Mesothelial cell of epicardium (in vitro differentiated cells): ENCODE measurements at places on chromosomes 11 and 22. TPM values are rescaled to one million over a fixed set of nuclear protein-coding genes. Genes with fewer than 3 reads are reported as not detected.

GDPD4 gene
- total RNA-seq = not detected in 3 replicates

- H3K27me3 ChIP-seq = no peaks in the 10 kb centered on the region
- no peak overlapping the region for H3K4me3 ChIP-seq
- no peak for DNase-seq
- peak overlapping the region; percentile 89 for H3K27ac ChIP-seq
Measured at GRCh38 chr11:9210922-9211320, 54.2 kb downstream of the DENND5A start.

- H3K27me3 ChIP-seq = peaks cover 57% of the 10 kb centered on the region
- no peak overlapping the region for H3K4me3 ChIP-seq
- H3K27ac ChIP-seq = no peak overlapping the region
Measured at GRCh38 chr11:71391796-71392195, 56.4 kb downstream of the DHCR7 start.

DNA sequence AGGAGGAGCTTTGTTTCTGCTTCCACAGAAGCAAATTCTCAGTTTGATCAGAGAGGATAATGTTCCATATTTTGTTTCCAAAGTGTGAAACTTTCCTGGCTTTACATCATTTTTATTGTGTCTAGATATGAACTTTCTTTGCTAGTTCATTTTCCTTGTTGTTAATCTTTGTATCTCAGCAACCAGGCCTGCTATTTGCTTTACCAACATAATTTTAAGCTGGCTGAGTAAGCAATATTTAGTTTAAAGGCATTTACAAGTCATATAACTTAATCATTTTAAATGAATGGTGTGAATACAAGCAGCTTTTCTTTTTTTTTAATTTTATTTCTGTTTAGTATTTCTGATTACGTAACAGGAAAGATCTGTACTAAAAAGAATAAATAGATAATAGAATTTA is 15.2 kb downstream of the NUCB2 start:
- H3K4me3 ChIP-seq = no peak overlapping the region
- H3K27ac ChIP-seq = no peak overlapping the region
- H3K27me3 ChIP-seq = no peaks in the 10 kb centered on the region
- H3K4me1 ChIP-seq = no peaks in the 10 kb centered on the region
- peaks cover 11% of the 10 kb centered on the region for H3K36me3 ChIP-seq
- DNase-seq = no peak
